Activated CD4-positive, alpha-beta T cell treated with anti-CD3 and anti-CD28 coated beads for 1 hour (primary cell): ENCODE measurements at places on chromosomes 3 and 15.

DNA sequence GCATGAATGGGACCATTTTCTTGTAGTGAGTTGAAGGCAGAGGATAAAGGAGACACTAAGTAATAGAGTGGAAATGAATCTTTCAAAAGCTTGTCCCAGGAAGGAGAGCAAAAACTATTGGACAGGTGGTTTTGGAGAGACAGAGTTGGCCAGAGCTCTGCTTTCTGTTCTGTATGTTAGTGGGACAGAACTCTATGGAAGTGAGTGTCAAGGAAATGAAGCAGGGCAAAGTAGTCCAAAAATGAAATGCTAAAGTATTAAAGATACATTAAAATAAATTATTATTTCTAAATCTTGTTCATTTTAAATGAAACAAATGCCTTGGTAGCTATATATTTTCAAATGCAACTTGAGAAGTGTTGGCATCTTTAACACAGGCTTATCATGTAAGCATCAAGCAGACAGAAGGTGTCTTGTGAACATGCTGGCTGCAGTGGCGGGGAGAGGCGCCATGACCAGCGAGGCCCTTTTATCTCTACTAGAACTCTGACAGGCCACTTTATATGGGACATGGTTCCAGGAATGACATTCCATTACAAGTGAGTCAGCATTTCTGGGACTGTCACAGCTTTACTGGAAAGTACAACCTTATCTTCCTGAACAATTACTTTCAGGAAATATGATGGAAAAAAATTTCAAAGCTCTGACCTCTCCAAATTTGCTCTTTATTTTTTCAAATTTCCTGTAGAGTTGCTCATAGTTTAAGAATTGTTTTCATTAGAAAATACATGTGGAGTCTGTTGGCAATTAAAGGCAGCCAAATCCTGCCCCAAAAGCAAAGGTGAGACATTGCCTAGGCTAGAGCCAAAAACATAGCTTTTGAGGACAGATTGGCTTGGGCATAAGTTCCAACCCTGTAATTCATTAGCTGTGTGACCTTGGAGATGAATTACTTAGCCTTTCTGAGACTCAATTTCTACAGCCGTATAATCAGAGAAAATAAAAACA is 106.5 kb downstream of the ECT2 start:
- DNase-seq, result no peak

DNA sequence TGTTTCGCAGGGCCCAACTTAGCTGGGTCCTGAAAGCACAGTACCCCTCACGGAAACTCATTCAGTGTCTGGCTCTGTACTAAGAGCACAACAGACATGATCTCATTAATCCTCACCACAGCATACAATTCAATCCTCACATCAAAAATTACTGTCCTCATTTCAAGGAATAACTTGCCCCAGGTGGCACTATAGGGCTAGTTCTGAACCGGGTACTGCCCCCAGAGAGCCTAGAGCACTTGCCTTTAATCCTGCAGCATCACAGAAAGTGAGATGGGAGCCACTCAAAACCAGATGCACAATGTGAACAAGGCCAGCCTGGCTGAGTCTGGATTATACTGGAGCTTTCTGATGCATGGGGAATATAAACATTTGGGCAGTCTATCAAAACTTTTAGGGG is 122.6 kb downstream of the OSBPL10 start:
- no peak for DNase-seq

DNA sequence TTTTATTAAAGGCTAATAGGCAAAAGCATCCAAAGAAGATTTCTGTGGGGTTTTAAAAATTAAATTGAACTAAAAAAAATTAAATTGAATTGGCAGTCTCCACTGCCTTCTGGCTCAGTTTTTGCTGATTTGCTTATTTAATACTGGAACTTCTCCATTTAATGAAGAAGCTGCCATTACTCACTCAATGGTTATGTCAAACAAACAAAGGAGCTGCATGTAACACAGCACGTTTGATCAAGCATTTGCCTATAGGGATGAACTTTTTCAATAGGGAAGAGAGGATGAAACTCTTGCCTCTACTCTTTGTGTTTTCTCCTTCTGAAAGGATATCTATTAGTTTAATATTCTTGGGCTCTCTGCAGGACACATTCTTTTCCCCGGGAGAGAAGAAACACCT is 4.8 kb upstream of the HCLS1 start:
- no peak for DNase-seq

DNA sequence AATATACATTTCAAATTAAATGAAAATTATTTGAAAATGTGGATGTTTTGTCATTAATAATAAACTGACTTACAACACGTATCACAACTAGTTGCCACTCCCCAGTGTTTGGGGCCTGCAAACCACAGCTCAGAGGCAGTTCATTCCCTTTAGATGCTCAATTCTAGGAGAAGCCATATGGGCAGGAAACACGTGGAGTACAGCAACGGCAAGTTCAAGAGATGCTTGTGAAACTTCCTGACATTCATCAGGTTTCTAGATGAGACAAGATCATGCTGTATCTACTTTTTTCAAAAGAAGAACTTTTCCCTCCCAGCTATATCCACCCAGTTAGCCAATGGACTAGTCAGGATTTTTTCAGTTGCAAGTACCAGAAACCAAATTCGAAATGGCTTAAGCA is 17.6 kb upstream of the PLA2G4D start:
- DNase-seq, result no peak

DNA sequence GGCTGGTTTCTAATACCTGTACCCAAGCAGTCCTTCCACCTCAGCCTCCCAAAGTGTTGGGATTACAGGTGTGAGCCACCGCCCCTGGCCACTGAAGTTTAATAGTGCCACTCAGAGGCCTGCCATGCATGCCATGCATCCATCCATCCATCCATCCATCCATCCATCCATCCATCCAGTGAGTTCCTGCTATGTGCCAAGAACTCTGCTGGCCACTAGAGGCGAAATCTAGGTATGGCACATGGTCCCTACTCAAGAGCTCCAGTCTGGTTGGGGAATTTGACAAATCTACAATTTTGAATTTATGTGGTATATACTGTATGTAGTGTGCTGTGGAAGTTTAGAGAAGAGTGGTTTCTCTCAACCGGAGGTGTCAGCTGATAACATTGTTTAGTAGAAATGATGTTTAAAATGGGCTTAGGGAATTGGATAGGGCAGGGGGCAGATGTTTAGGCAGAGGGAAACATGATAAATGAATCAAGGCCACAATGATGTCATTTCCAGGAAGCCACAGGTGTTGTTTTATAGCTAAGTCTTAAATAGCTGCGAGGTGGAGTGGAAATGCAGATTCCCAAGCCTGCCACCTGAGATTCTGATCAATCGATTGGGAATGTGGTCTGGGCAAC is 384.4 kb upstream of the C2CD4B start:
- no peak for DNase-seq

GRCh38 chr3:122000936-122001605 is 21.0 kb downstream of the ILDR1 start:
- no peak for DNase-seq

DNA sequence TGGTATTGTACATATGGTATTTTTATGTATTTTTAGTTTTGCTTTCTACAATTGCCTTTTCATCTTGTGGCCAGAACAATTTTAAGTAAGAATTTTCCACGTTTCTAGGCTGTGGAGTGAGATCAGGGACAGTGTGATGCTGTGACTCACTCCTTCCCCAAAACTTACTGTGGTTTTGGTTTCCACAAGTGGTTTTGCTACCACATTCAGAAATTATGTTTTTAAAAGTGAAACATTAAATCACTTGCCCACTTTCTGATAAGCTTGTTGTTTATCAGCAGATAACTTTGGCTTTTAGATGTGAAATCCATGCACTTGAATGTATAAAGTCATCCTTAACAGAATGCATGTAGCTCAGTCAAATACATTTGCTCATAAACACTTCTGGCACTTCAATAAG is 192.2 kb upstream of the THRB start:
- no peak for DNase-seq

GRCh38 chr3:3636815-3637214 is 162.4 kb upstream of the LRRN1 start:
- DNase-seq, result no peak

DNA sequence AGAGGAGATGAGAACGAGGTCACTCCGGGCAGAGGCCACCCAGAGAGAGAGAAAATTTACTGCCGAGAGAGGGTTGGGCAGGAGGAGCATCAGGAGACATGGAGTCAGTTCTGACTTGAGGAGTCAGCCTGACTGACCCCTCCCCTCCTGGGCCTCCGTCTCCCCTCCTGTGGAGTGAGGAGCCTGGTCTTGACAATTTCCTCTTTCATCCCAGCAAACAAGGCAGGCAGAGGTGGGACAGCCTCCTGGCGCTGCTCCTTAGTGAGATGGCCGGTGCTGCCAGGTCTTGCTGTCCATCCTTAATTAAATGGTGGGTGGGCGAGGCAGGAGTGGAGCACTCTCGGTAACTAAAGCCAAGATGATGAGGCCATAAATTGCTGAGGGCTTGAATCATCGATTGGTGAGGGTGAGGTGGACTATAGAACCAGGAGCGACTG is 60.6 kb downstream of the CYP11A1 start:
- no peak for DNase-seq

DNA sequence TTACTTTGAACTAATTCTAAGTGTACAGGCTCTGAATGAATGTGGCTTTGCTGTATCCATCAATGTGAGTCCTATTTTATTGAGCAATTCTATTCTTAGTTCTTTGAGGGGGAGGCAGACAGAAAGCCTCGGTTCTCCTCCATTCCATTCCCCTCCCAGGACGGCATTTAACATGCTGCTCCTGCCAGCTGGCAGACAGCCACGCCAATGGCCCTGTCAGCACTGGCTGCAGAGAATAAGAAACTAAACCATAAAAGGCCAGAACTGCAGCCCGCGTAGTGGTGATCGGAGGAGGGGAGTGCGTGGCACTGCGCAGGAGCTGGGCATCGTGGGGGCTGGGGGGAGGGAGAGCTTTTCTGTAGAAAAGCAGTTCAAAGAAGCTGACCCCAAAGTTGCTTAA is 76.0 kb upstream of the HACD2 start:
- no peak for DNase-seq

DNA sequence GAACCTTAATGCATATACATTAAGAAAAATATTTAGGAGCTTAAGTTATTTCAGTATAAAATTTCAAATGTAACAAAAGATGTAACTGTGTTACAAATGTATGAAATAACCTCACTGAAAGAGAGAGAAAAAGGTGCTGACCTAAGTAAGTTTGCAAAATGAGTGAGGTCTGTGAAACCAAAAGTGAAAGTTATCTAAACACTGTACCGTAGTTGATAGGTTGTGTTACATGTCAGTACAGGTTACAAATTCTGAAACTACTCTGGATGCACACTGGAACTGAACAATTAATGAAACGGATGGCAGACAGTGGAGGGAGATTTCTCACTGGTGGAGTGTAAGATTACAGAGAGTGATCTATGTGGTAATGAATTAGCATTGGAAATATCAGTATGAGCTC is 420.7 kb downstream of the ZNF385D start:
- DNase-seq, result no peak

- DNase-seq, result no peak
Observed at GRCh38 chr3:165347526-165347925, 151.3 kb upstream of the SLITRK3 start.

DNA sequence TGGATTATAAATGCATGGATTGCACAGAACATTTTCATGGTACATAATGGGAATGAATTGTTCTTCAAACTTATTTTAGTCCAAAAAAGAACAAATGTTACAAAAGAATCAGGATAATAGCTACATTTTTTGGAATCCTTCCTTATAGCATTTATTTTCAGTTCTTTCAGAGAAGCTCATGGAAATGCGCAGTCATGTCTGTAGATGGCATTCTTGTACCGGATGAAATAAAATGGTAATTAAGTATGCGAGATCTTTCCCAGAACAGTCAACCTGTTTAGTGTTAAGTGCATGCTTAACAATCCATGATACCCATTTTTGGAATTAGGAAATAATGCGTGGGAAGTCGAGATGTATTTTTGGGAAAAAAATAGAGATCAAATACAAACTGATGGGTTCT is 38.2 kb upstream of the GOLGA8B start:
- DNase-seq, result no peak

DNA sequence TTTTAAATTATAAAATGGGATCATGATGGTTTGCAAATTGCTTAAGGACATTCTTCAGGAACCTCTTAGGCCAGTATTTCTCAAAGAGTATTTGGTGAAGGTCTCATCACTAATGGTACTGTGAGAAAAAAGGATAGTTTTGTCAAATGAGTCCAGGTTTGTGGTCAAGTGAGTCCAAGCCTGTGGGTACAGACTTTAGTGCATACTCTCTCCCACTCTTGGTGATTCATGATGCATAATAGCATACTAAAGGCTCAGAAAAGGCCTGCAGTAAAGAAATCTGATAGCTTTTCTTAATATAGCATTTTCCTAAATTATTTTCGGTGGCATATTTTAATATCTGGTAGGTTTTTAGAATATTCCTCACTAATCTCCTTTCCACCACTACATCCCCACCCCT is 20.0 kb downstream of the BOC start:
- no peak for DNase-seq

- no peak for DNase-seq
Observed at GRCh38 chr3:16136055-16136454, 38.4 kb upstream of the GALNT15 start.

- DNase-seq, result no peak
Observed at GRCh38 chr15:92009162-92009561, 155.7 kb downstream of the SLCO3A1 start.

DNA sequence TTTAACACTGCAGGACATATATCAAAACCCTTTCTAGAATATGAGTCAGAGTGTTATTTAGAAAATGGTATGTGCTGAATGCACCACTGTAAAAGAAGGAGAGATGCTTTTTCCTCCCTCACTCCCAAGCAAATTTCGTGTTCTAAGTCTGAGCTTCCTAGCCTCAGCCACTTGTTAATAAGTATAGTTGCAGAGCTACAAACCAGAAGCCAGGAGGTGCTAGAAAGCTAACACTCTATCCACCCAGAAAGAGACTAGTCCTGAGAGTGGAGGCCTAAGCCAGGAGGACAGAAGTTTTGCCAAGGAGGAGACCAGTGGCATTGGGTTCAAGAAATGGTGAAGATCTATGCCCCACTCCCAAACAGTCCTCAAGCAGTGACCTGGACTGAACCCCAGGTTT is 40.5 kb upstream of the GYG1 start:
- no peak for DNase-seq

DNA sequence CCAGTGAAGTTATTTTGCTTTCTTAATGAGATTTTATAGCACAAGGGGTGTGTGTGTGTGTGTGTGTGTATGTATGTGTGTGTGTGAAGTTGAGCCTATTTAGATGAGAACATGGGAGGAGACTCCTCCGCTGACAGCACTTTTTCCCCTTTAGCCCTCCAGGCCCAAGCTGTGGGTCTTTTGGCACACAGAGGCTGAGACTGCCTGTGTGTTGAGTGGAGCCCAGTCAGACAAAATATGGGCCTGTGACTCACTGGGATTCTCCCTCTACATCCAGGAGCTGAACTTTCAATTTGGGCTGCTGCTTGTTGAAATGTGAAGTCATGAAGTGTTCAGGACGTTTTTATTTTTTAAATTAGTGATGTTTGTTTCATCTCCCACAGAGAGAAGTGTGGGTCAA is 108.0 kb downstream of the MFSD1 start:
- DNase-seq, result no peak

DNA sequence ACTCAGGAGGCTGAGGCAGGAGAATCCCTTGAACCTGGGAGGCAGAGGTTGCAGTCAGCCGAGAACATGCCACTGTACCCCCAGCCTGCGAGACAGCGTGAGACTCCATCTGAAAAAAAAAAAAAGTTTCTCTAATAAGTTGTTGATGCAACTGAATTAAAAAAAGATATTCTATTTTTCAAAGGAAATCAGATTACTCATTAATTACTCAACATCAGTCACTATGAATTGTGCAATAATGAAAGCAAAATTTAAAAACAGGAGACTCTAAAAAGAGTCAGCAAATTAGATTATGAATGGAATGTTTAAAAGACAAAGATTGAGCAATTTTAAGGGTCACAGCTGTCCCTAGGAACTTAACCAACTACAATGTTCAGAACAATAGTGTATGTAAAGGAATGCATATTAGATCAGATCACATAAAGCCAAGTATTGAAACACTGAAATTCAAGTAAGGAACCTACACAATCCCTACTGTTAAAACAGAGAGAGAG is 60.2 kb upstream of the SLC4A7 start:
- no peak for DNase-seq
